ENCODE measurements at places on chromosomes 7 and 10.
A peak's percentile ranks its signal among the peaks of the same experiment; 100 is the strongest.

- DNase-seq = no peak
Observed at GRCh38 chr7:151681726-151682125, 162.0 kb upstream of the RHEB start.

DNA sequence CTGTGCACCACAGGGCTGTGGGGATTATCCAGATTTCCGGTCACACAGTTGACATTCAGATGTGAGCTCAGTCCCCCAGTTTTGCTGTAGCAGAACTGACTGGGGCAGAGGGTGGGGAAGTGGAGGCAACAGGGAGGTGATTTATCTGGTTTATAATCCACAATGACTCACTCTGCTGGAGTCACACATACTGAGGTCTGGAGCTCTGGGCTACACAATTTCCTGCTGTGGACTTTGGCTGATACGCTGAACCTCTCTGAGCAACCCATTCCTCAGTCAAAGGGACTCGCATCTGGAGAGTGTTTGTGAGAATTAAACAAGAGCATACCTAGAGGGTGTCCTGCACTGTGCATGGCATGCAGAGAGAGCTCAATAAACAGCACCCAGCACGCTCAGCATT, 64.8 kb upstream of the PLPP4 start:
- DNase-seq = no peak

- peak; percentile 51 for DNase-seq
Observed at GRCh38 chr10:133336577-133337369, at the start of gene CALY. Gene CALY (minus strand): TSS chr10:133336896. CDS start chr10:133328989, 7,907 bp downstream.

GRCh38 chr10:102109166-102110116, 10.7 kb downstream of the LDB1 start:
- no peak for DNase-seq

DNA sequence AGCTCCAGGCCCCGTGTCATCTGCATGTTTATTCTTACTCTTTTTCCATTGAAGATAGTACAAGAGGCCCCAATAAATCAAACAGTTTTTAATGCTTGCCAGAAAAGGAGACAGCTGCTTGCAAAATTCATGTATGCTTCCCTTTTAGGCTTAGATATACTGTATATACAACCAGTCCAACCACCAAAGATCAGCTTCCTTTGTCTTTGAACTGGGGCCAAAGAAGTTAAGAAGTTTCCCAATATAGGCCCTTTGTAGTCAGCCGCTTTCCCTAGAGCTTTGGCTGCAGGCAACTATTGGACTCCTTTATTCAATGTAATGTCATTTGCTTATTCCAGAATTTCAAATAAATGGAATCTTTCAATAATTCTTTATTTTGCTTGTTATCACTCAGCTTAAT, 1395.0 kb downstream of the GATA3 start:
- DNase-seq = no peak

GRCh38 chr10:130636313-130636930, 500.2 kb downstream of the GLRX3 start:
- no peak for DNase-seq

DNA sequence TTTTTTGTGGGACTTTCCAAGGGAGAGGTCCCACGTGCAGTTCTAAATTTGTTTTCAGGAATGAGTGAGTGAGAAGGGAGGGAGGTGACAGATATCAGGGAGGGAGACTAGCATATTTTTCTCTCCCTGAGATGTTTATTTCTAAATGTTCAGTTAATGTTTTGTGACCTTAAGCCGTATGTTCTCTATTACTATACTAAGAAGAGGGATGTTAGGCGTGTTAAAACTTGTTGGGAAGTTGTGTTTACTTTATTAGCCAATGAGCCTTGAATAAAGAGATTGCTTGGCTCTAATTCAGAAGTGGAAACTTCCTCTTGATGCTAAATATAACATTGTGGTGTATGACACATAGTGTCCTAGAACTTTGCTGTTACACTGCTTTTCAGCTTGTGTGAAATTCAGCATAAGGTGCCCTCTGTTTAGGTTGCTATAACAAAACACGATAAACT, 37.3 kb downstream of the DNAH11 start:
- DNase-seq = no peak

GRCh38 chr10:43689618-43689954, 40.9 kb upstream of the ZNF32 start:
- DNase-seq = no peak

DNA sequence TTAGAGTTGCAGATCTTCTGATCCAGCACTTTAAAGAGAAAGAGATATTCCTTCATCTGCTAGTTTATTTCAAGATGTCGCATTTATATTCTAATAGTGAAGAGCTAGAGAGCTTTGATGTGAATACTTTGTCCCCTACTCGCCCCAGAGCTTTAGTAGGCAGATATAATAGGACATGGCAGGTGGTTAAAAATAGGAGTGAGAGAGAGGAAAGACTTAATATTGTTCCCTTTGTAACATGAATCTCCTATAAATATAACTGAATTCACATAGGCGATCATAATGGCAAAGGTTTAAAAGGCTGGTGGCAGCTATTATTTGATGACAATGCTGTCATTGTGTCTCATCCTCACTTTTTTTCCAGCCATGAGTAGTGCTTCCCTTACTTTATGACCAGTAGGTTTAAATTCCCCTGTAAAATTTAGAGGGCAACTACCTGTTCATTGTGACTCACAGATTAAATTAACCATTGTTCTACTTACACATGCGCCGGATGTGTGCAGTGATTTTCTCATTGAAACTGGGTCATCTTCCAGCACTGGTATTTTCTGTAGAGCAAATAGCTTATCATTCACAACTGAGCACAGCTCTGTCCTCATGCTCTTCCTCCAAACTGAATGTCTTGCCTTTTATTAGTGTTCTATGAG, 906.7 kb upstream of the CELF2 start:
- DNase-seq = no peak

DNA sequence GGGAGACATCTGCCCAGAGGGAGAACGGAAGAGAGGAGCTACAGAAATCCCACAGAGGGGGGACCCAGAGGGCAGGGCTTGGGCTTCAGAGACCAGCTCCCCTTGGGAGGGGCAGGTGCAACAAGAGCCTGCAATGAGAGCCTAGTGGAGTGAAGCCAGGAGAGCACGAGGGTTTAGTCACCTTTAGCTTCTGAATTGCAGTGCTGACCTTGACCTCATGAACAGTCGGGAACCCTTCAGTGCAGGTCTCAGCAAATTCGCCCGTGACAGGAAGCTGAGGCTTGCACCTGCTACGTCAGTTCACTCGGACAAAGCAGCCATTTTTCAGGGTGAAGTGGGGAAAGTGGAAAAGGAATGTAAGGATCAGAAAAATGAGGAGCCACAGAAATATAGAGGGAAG, 306.8 kb upstream of the CDC14C start:
- no peak for DNase-seq

DNA sequence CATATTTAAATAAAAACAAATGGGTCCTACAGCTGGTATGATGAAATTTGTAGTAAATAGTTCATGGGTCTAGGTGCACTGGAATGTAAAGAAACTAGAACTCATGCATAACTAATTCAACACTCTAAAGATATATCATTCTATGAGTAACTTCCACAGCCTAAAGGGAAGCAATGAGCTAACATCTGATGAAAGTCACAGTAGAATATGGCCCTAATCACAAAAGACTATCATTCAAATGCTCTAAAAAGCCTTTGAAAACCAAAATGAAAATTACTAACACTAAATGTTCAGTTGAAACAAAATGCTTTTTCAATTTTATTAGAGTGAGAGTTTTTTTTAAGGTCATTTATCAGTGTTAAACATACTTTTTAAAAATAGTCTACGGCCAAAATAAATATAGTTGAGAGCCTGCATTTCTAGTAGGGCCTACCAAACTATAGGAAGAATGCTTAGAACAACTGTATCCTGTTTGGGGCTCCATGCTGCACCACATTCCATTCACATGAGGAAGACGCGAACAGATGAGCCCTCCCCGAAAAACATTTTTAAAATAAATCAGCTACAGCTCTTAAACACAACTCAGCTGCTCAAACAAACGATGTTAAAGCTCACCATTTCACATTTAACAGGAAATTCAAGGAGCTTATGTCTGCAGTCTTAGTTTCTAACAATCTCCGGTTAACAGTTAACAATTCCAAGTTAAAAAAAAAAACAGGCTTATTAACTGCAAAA, 134.5 kb downstream of the NRBF2 start:
- no peak for DNase-seq

DNA sequence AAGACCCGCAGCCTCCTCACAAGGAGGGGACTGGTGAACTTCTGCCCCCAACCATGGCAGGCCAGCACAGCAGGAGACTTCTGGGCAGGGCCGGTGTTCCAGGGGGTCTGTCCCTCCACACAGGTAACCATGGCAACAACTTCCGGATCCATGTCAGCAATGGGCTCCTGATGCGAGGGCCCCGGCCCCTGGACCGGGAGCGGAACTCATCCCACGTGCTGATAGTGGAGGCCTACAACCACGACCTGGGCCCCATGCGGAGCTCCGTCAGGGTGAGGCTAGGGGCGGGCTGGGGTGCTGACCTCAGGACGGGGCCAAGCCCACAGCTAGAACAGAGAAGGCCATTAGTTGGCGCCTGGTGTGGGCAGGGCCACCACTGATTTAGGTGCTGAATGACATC, 5.7 kb upstream of the C10orf105 start:
- no peak for DNase-seq

GRCh38 chr10:15784662-15785300, 65.1 kb upstream of the ITGA8 start:
- DNase-seq = no peak

DNA sequence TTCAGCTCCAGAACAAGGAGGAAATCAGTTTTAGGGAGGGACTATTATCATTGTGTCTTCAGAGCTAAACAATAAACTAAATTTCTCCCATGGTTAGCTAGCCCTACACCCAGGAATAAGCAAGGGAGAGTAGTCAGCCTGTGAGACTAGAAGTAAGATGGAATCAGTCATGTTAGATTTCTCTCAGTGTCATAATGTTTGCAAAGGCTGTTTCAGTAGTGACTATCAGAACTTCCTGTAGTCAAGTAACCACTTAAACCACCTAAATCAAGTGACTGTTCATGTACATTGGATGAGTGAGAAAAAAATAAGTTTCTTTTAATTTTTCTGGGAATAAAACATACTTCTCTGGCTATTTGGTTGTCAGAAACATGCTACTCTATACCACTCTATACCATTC, 121.6 kb downstream of the KCND2 start:
- no peak for DNase-seq

DNA sequence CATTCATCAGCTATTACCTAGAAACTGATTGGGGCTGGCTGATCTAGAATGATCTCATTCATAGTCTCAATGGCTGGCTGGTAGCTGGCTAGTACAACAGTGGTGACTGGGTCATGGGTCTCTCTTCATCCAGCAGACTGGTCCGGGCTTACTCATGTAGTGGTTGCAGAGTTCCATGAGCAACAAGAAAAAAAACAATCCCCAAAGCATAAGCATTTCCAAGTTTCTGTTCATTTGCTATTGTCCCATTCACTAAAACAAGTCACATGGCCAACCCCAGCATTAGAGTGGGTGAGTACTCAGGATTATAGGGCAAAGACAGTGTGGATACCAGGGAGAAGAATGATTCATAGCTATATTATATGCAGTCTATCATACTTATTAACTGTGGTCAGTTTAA, 85.2 kb upstream of the SEMA3C start:
- DNase-seq = no peak

DNA sequence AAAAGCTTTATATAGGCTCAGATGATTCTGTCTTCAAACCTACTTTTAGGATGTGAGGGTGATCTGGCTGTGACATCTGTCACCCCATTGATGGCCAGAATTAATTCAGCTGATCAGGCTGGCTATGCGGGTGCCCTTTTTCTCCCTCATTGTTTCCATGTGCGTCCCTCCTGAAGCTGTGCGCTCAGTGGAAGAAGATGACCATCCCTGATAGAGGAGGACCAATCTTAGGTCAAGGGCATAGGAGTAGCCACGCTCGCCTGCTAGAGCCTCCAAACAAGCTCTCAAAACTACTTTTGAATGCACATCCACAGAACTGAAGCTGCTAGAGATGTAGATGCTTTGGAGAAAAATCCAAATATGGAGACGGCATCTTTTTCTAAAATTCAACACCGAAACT, 48.7 kb downstream of the MYPN start:
- no peak for DNase-seq

DNA sequence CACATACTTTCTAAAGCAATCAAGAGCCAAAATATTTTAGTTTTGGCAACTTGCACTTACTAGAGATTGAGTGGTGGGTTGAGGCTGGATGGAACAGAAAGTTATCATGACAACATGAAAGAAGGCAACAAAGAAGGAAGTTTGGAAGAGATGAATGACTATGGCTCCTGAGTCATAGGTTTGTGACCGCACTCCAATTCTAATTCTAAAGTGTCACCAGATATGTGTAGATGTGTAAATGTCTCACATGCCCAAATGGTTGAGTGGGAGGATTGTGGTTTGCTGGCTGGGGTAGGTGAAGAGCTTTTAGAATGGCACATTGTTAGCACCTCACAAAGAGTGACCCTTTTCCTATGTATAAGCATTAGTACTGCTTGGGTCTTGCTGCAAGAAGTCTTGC, 20.2 kb downstream of the TAS2R16 start:
- no peak for DNase-seq

DNA sequence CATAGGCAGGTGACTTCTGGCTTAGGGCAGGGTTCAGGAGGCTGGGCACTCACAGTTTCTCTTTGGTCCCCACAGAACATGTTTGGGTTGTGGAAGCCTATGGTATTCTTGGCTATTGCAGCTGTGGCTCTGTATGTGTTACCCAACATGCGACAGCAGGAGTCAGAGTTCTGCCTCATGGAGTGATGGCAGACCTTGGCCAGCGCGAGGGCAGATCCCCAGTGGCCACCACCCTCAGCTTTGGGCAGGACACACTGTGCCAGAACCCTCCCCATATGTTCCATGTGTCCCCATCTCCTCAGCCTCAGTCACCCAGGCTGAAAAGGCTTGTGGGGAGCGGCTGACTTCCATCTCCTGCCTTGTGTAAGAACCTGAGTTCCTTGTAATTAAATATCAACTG, 8.5 kb upstream of the FLNC start:
- DNase-seq = no peak

- DNase-seq = no peak
Observed at GRCh38 chr7:109806548-109806947, 1236.9 kb downstream of the DNAJB9 start.

DNA sequence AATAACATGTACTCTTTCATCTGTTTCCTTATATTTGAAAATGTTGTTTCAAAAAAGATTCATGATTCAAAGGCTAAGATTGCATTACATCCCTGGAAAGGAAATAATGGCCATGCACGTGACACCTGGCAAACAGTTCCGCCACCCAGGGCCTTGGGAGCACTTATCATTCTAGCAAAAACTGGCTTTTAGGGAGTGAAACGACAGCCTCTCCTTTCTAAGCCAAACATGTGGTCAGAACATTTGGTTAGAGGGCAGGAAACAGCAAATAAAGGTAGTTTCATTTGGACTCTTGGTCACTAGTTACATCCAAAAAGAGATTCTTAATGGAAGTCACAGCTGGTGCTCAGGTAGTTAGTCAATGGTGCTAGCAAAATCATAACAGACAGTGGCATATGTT, 83.5 kb downstream of the FAS start:
- no peak for DNase-seq

GRCh38 chr7:37656913-37657530, 26.5 kb upstream of the GPR141 start:
- no peak for DNase-seq

GRCh38 chr10:26755443-26755903, 58.0 kb downstream of the PDSS1 start:
- no peak for DNase-seq
